ENCODE measurements at places on chromosomes 3 and 15.

GRCh38 chr15:76229266-76229665 is 82.0 kb downstream of the ETFA start:
- H3K27me3 ChIP-seq: no peaks in the 10 kb centered on the region
- no peaks in the 10 kb centered on the region for H3K4me1 ChIP-seq
- H3K4me3 ChIP-seq: no peak overlapping the region
- DNase-seq: no peak
- no peak overlapping the region for H3K27ac ChIP-seq

GRCh38 chr3:192130534-192131132 is 596.7 kb downstream of the FGF12 start:
- DNase-seq: peak; percentile 39
- no peaks in the 10 kb centered on the region for H3K36me3 ChIP-seq
- H3K4me3 ChIP-seq: no peak overlapping the region
- H3K27me3 ChIP-seq: no peaks in the 10 kb centered on the region

- no peak for DNase-seq
- H3K27ac ChIP-seq: no peak overlapping the region
- H3K27me3 ChIP-seq: no peaks in the 10 kb centered on the region
Observed at GRCh38 chr15:64915518-64916227, 4.0 kb downstream of the ANKDD1A start.

- H3K4me3 ChIP-seq: no peak overlapping the region
- no peaks in the 10 kb centered on the region for H3K27me3 ChIP-seq
- no peak overlapping the region for H3K27ac ChIP-seq
Observed at GRCh38 chr15:23797747-23798446, 110.8 kb upstream of the NDN start.

DNA sequence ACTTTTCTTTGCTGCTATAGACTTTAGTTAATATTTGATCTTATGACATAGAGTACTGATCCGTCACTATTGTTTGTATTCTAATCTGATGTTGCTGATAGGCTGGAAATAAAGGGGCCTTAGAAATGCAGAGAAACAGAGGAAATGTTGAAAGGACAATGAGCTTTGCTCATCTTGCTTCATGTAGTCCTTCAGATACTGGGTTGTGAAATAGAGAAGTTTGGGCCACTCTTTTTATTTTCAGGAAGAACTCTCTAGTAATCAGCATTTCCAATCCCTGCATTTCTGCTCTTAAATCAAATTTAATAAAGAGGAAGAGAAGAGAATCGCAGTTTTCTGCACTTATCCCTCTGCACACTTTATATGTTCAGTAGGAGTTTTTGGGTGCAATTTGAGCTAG is 192.8 kb upstream of the THBS1 start:
- no peaks in the 10 kb centered on the region for H3K36me3 ChIP-seq
- DNase-seq: no peak
- H3K4me1 ChIP-seq: no peaks in the 10 kb centered on the region
- H3K4me3 ChIP-seq: no peak overlapping the region
- no peaks in the 10 kb centered on the region for H3K27me3 ChIP-seq
- H3K27ac ChIP-seq: no peak overlapping the region

All from GM23248 (cell line).